Right ventricle myocardium superior (tissue), 1 donor: ENCODE measurements at places on chromosomes 5 and 9. TPM values are rescaled to one million over a fixed set of nuclear protein-coding genes. Genes with fewer than 3 reads are reported as not detected.
A peak's percentile ranks its signal among the peaks of the same experiment; 100 is the strongest.

GRCh38 chr9:128280084-128280622 lies 4.1 kb downstream of the SWI5 start:
- DNase-seq, result no peak

DNA sequence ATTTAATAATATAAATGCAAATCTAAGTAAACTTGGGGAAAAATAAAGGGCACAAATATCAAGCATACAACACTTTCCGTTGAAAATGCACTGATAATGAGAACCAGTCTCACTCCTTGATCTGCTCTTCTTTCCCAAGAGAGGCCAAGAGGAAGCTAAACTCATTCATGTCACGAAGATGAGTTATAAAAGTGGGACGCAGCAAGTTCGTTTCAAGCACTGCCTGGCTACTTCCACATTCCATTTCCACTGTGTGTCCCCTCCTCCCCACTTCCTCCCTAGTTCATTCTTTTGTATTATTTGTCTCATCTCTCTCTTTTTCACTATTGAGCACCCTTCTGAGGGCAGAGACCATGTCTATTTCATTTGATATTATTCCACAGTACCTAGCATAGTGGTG lies 158.1 kb downstream of the SLC24A2 start:
- no peak for DNase-seq

DNA sequence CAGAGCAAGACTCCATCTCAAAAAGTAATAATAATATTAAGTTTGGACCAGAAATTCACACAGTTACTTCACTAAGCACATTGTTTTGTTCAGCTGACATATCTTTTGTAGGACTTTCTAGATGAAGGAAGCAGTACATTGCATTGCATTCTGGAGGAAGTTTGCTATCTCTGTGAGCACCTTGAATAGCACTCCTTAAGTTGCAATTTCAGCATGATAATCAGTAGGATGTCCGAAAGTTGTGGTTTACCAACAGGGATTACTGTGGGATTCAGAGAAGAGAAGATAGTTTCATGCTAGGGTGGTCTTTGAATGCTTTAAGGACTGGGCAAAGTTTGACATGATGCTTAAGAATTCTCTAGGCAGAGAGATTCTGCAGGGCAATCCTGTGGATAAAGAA lies 18.4 kb upstream of the TTC23L start:
- no peak for DNase-seq

DNA sequence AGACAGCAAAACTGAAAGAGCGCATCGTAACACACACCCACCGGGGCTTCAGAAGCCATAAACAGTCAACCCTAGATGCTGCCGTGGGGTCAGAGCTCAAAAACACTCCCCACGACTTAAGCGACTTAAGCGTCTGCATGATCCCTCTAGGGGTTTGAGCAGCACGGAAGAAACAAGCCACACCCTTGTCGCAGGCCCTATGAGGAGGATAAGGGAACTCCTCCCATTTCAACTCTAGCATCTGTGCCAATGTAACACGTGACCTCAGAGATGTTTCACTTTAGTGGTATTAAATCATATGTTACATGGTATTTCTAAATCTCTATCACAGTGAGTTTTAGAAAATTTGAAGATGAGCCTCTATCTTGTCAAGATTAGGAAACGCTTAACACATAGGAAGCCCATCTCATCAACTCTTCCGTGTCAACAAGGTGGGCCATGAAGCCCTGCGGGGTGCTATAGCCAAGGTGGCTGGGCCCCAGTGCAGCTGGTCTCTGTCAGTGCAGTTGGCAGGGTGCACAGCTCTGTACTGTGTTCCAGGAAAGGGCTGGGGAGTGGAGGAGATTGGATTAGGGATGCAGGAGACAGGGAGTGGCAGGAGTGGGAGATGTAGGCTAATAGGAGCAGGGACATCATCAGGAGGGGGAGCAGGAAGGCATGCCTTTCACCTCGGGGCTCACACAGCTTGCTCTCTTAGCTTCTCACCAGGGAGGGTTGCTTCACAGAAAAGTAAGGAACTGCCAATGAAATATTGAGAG lies 33.1 kb downstream of the ZCCHC9 start:
- DNase-seq, result no peak

DNA sequence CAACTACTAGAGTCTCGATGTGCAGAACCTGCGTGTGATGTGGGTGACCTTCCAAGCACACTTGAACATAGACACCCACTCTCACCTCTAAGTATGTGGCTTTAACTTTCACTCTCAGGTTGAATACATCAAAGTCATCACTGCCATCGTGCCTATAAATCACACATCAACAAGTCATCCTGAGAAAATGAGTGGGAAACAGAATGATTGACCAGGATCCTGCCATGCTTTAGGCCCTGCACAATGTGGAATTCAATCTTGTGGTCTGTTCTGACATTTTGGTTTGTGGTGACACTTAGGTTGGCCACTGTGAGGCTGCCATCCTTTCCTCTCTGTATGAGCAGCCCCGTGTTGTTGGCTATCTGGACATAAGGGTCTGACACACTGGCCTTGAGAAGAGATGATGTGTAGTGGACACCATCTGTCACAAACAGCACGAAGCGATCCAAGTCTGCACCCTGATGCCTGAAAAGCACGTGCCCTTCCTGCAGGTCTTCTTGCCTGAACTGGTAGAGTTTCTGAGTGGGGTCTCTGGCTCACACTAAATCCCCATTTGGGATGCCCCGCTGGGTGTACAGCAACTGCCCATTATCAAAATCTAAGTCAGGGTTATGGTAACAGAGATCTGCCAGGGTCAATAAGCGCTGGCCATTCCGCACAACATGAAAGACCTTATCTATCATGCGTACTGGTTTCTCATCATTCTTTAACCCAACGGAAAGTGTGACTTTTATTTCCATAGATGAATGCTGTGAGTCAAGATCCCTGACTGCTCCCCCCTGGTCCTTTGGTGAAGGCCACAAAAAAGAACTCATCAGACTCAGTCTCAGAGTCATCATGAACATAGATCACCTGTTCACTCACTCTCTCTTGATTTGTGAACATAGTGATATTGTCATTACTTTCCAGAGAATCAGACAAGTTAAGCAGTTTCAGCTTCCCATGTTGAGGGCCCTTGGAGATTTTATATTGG lies 116.6 kb downstream of the ESM1 start:
- no peak for DNase-seq

- DNase-seq, result peak; percentile 87
Observed at GRCh38 chr5:149141224-149141956, at the start of gene ABLIM3. Gene ABLIM3, plus strand, starts transcription at chr5:149141493. Its CDS starts 603 bp downstream, at chr5:149142096.

DNA sequence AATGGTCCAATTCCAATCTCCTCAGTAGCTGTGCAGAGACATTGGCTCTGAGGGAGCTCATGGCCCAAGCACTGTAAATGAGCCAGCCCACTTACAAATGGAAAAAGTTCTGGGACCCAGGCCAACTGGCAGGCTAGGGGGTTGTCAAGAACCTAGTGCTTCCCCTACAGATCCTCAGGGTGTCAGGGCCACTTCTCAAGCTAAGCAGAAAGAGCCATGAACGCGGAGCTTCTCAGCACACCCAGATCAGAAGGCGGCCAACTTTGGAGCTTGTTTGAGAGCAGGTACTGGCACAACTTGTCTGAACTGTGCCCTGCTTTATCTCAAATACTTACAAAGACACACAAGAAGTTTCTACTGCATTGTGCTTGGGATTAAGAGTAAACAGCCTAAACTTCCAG lies 17.5 kb downstream of the TLE1 start:
- DNase-seq, result peak; percentile 92

GRCh38 chr5:154524859-154525258 lies 46.8 kb upstream of the HAND1 start:
- no peak for DNase-seq

DNA sequence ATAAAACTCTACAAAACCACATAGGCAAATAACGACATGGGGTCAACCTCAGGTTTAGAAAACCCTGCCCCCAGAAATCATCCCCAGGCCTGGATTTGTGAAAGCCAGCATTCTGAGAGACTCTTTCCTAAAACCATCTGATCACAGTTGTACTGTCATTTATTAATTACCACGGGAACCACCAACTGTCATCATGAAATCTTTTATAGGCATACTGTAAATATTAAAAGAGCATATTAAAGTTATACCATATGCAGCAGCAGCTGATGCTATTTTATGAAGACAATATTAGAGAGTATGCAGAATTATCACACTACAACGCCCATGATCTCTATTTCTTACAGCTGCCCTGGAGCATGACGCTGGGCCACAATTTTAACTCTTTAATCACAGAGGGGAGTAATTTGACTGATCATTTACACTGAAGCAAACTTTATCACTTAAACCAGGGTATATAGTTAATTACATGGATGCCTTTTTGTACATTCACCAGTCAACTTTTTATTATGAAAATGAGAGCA lies 9.0 kb upstream of the ZDHHC21 start:
- DNase-seq, result no peak

- no peak for DNase-seq
Observed at GRCh38 chr5:89904442-89904841, 505.1 kb downstream of the CETN3 start.

- peak; percentile 44 for DNase-seq
Observed at GRCh38 chr9:16653491-16654399, 216.7 kb downstream of the BNC2 start.

DNA sequence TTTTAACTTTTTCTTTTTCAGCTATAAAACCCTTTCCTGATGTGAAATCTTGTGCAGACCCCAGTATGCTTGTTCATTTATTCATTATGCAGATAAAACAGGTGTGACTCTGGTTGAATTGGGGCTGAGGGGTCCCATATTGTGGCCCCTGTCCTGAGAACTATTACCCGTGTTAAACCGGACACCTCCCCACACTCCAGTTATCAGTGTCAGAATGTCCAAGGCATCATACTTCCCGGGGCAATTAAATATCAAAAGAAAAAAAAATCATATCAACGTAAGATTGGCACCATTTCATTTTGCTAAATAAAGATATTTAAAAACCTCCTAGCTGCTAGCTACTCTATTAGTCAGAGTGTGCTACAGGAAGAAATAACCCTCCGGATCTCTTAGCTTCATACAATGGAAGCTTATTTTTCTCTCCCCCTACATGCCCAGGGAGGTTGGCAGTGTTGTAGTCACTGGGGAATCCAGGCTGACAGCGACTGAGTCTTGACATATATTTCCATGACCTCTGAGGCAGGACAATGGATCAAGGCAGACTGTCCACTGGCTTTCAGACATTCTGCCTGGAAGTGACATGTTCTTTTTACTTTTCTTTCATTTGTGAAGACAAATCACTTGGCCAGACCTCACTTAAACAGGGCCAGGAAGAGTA lies 170.0 kb downstream of the SEC61B start:
- no peak for DNase-seq

GRCh38 chr9:3525096-3525835 lies 535 bp downstream of the RFX3 start:
- DNase-seq, result peak; percentile 65

The APBA1 gene
- total RNA-seq, result 2.0 TPM

The TXN gene
- total RNA-seq, result 58.7 TPM

The ZDHHC11B gene
- 18.8 TPM for total RNA-seq

The CCL27 gene
- not detected for total RNA-seq

The GARIN3 gene
- not detected for total RNA-seq

The TMEM215 gene
- not detected for total RNA-seq
